ENCODE measurements at places on chromosomes 7 and 10.

DNA sequence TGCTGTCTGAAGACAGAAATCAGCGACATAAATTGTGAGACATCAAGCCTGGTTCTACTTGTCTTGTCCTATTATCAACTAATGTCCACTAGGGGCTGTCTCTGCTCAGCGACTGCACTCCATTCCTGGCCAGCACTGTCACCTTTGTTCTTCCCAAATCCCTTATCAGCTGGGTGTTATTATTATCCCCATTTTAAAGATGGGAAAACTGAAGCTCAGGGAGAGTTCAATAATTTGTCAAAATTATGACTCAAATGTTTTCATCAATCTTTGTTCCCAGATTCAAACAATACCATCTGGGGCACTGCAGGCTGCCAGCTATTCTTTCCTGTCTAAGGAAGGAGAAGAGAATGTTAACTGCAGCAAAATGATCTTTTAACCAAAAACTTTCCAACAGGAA, 431.6 kb upstream of the NFE2L3 start:
- DNase-seq, result no peak

DNA sequence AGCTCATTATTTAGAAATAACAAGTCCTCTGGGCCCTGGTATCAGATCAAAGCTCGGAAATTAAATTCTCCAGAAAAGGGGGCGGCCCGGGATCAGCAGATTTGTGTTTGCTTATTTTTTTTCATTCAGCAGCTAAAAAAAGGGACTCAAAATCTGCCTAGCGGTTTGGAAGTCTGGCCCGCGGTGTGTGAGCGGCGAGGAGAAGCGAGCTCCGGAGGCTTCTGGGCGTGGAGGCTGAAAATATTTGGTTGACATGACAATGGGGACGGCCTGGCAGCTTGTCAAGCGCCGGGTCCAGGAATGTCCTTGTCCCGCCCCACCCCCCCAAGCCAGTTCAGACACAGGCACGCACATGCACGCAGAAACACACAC, 43.4 kb downstream of the FOXL3 start:
- DNase-seq, result peak; percentile 46

GRCh38 chr7:106313966-106314365, 29.2 kb upstream of the NAMPT start:
- no peak for DNase-seq

DNA sequence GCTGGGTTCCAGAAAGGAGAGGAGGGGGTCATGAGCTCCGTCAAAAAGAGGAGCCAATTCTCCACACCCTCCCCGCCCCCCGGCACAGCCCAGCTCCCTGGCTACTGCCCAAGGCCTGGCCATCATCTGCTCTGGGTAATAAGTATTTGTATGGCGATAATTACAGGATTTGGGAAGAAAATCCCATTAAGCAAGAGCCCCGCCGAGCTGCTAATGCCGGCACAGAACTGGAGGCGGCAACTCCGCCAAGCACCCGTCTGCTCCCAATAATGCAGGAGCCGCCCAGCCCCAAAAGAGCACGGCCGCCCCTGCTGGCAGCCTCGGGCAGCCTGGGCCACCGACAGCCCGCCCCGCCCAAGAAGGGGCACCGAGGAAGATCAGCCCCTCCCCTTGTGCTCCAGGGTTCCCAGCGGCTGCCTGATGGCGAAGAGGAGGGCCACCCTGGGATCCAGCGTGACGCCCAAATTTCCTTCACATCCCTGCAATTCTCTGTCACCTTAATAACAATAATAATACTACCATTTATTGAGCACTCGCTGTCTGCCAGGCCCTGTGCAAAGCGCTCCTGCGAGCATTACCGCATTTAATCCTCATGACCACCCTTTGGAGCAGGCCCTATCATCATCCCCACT, 5.9 kb downstream of the SLIT1 start:
- no peak for DNase-seq

DNA sequence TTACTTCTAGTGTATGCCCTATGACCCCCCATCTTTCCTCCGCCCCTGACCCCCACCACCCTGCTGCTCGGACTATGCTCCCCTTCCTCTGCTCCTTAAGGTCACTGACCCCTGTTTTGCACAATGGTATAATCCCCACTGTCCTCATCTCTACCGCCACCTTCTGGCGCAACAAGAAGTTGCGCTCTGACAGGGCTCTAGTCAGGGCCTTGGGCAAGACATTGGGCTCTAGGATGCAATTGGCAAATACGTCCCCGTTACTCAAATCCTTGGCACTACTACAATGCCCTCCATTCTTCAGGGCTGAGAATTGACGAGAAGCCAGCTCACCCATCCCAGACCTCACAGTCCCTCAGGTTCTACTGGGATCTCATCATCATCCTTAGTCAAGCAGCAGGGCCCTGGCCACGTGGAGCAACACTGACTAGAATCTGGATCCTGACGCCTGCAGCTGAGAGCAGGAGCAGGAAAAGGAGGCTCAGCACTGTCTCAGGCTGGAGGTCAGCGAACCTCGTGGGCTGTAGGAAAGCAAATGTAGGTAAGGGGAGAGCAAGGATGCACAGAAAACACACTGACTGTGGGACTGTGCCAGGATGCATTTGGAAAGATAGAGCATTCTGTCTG, 10.6 kb downstream of the LRIT2 start:
- DNase-seq, result no peak

DNA sequence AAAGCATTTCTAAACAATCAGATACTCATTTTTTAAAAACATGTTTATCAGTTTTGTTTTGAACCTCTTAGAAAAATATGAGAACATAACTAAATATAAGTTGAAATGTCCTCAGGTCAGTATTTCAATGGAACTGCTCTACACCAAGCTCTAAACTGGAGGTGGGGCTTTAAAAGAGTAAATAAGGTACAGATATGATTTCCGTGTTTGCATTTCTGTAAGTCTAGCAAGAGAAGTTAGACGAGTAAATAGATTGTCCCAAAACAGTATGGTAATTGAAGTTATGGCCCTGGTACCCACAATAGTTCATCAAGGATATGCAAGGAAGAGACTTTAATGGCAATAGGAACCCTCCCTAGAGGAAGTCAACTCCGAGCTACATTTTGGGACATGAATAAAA, 115.1 kb upstream of the AKR1E2 start:
- no peak for DNase-seq

GRCh38 chr10:97456034-97456685, 10.2 kb downstream of the ZDHHC16 start:
- DNase-seq, result no peak

GRCh38 chr7:127258111-127258510, 5.4 kb upstream of the GRM8 start:
- no peak for DNase-seq

GRCh38 chr7:7798510-7798909, 80.1 kb upstream of the RPA3 start:
- no peak for DNase-seq

GRCh38 chr10:43293677-43294057, 26.8 kb upstream of the RASGEF1A start:
- DNase-seq, result no peak

- DNase-seq, result no peak
Measured at GRCh38 chr7:47297120-47297519, 284.8 kb downstream of the TNS3 start.

- no peak for DNase-seq
Measured at GRCh38 chr10:61417661-61418060, 35.5 kb downstream of the TMEM26 start.

GRCh38 chr10:86630079-86630478, 24.3 kb upstream of the OPN4 start:
- DNase-seq, result no peak

DNA sequence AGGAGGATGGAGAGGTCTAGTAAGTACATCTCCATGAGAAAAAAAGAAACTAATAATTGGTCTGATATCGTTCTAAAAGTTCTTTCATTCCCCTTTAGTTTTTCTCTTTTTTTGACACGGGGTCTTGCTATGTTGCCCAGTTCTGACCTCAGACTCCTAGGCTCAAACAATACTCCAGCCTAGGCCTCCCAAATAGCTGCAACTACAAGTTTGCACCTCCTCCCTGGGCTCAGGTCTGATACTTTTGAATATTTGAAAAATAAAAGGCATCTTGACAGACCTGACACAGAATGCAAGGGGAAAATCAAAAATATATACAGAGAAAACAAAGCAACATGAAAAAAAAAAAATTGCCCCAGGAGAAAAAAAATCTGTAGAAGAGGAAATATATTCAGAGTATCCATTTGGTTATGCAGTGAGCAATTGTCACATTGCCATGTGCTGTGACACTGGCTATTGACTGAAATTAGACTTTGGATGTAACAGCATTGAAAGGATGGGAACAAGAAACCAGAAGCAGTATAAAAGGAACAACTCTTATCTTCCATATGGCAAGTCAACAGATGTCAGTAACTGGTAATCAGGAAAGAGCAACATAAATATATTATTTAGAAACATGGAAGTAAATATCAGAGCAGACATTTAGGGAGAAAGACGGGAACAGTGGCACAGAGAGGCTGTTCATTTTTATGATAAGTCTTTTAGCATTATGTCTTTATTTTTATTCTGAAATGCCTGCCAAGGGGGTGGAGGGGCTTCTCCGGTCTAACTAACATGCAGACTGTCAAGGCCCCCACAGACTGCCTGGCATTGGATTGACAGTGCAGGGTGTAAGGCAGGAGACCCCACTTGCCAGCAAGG, 408.4 kb downstream of the PARD3 start:
- no peak for DNase-seq

DNA sequence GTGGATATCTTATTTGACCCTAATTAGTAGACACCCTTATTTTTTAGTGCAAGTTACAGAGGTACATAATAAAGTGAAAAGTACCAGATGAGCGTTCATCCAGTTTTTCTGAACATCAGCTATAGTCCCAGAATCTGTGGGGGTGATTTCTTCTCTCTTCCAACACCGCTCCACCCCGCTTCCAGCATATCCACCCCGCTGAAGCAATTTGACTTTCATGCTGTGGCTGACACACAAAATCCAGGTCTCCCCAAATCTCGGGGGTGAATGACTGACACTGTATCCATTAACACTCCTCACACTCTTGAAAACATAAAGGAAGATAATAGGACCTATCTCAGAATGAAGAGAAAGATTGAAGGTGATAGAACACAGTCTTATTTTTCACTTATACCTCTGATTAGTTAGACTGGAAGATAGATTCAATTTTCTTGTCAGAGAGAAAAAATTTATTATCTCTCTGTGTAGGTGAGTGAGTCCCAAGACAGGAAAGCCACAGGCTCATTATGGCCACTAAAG, 143.4 kb downstream of the ANLN start:
- no peak for DNase-seq

DNA sequence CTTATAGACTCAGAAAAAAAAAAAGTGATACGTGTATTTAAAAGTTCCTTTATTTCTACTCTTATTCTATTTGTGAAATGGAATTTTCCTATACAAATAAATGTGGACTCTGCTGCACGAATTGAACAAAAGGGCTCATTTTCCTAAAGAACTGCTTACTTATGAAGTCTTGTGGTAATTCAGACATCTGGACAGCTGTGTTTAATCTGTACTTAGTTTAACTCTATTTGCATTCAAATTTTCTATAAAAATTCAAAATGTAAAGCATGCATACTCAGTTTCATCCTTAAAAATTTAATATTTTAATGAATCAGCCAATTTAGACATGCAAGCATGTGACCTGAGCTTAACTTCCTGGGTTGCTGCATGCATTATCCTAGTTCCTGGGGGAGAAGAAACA, 118.0 kb upstream of the PCLO start:
- no peak for DNase-seq

- no peak for DNase-seq
Measured at GRCh38 chr7:71976645-71977044, 435.5 kb downstream of the CALN1 start.

- no peak for DNase-seq
Measured at GRCh38 chr10:88531392-88532052, 51.6 kb downstream of the RNLS start.

GRCh38 chr10:56116684-56117083, 244.4 kb downstream of the ZWINT start:
- DNase-seq, result no peak

- no peak for DNase-seq
Measured at GRCh38 chr10:124336186-124336585, 82.5 kb downstream of the OAT start.

GRCh38 chr10:110916554-110917346, 2.2 kb downstream of the BBIP1 start:
- no peak for DNase-seq

DNA sequence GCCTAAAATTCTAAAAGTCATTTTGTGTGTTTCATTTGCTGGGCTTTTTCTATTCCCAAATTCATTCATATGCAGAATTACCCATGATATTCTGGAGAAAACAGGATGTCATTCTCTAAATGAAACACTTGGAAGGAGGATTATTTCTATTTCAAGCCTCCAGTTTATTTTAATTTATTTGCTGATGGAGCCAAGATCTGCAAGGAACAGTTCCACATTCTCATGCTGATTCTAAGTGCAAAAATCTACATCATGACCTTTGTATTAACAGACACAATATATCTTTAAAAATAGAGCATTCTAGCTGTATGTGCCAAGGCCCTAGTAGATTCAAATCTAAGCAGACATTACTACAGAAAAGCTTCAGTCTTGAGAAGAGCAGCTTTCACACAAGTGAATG, 51.3 kb upstream of the KCND2 start:
- DNase-seq, result no peak
